ENCODE measurements at places on chromosomes 5 and 9.
A peak's percentile ranks its signal among the peaks of the same experiment; 100 is the strongest.

DNA sequence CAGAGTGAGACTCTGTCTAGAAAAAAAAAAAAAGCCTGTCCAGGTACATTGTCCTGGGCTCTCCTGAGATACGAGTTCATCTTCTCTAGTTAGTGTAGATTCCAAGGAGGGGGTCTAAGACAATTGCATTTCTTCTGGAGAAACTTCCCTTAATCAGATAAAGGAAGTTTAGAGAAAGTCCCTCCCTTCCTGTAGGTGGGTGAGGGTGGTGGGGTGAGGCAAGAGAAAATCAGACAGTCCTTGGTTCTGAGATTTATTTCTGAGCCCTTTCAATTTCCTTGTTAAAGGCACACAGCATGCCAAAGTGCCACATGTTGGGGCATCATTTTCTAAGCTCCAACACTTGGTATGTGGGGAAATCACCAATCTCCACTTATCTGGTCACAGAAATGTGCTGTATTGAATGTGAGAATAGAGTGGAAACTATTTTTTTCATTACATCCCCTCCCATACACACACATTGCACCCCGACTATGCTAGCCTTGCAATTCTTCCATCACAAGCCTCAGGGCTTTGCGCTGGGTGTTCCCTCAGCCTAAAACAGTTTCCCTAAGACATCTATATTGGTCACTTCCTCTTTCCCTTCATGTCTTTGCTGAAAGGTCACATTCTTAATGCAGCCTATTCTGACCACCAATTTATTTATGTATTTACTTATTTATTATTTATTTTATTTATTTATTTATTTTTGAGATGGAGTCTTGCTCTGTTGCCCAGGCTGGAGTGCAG lies 5.1 kb upstream of the TUT7 start:
- DNase-seq: no peak

DNA sequence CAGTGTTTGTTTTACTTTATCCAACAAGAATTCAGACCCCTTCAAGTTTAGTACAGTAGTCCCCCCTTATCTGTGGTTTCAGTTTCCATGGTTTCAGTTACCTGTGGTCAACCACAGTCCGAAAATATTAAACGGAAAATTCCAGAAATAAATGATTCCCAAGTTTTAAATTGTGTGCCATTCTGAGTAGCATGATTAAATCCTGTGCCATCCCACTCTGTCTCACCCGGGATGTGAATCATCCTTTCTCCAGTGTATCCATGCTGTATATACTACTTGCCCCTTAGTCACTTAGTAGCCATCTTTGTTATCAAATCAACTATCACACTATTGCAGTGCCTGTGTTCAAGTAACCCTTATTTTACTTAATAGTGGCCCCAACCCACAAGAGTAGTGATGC lies 153.8 kb upstream of the RASA1 start:
- no peak for DNase-seq

DNA sequence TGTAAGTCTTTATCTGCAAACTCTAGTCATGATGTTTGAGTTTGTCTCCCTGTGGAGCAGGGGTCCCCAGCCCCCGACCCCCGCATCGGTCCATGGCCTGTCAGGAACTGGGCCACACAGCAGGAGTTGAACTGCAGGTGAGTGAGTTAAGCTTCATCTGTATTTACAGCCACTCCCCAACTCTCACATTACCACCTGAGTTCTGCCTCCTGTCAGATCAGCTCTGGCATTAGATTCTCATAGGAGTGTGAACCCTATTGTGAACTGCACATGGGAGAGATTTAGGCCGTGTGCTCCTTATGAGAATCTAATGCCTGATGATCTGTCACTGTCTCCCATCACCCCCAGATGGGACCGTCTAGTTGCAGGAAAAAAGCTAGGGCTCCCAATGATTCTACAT lies 7.0 kb downstream of the C9orf85 start:
- no peak for DNase-seq

- no peak for DNase-seq
Measured at GRCh38 chr9:80797831-80798688, 891.3 kb downstream of the TLE1 start.

GRCh38 chr5:134547066-134547465 lies 21.6 kb downstream of the JADE2 start:
- DNase-seq: no peak

DNA sequence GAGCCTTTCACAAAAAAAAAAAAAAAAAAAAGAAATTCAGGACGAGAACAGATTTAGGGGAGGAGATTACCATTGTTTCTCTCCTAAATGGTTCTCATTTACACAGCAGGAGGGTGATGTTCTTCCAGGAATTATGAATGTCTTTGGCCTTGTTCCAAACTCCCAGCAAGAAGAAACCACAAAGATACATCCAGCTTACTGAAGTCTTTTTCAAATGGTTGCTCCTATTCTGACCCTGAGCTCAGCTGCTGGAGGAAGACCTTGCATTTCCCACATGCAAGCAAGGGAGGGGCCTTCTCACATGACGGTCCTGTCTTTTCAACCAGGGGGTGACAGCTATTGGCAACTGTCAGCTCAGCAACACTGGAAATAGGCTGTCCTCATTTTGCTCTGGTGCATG lies 203.0 kb upstream of the VLDLR start:
- no peak for DNase-seq

GRCh38 chr5:6556089-6556801 lies 76.6 kb downstream of the NSUN2 start:
- DNase-seq: no peak

GRCh38 chr9:108643731-108644510 lies 211.9 kb downstream of the ACTL7B start:
- no peak for DNase-seq

GRCh38 chr5:1930880-1931603 lies 48.3 kb upstream of the IRX4 start:
- no peak for DNase-seq

DNA sequence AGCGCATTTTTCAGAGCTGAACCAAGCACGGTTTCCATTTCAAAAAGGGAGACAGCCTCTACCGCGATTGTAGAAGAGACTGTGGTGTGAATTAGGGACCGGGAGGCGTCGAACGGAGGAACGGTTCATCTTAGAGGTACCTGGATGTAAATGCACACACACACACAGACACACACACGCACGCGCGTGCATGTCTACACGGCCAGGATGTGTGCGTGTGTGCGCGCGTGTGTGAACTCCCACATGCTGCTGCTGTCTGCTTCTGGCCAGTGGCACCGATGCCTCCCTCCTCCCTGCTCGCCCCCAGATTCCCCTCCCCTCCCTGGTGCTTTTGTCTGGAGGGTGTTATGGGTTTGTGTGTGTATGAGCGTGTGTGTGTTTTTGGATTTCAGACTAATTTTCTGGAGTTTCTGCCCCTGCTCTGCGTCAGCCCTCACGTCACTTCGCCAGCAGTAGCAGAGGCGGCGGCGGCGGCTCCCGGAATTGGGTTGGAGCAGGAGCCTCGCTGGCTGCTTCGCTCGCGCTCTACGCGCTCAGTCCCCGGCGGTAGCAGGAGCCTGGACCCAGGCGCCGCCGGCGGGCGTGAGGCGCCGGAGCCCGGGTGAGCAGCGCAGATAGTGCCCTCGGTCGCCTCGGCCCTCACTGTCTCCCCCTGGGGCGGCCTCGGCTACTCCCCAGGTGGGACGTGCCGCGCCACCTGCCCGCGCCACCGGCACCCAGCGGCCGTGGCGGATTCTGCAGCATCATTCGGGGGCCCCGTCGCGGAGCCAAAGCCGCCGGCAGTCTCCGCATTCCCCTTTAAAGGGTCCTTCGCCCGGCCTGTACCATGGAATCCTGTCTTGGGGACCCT lies at the start of gene NTRK2:
TSS of gene NTRK2 (plus strand) at position 442 of the 850 bp plus-strand sequence. CDS start 1,020 bp downstream, outside the sequence.
- no peak for DNase-seq

DNA sequence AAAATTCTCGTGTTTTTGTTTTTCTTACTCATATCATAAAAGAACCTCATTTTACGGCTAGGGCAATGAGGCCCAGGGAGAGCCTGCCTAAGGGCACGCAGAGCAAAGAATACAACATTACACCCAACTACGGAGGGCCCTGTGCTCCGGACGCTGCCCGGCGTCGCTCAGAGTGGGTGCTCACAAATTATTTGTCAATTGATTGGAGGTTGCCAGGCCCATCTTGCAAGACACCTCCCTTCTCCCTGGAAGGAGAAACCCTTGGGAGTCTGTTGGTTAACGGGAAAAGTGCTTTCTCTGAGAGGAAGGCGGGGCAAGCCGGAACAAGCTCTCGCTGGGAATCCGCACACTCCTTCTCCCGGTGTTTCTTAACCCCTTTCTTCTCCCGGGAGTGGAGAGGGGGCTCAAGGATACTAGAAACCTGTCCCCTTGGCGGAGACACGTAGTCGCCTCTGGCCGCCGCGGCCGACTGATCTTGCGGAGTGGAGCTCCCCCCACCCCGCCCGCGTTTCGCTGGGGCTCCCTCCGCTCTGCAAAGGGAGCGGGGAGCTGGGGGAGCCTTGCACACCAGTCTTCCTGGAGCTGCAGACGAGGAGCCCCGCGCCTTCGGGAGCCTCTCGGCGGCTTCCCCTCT lies 599.3 kb upstream of the SGCD start:
- no peak for DNase-seq

DNA sequence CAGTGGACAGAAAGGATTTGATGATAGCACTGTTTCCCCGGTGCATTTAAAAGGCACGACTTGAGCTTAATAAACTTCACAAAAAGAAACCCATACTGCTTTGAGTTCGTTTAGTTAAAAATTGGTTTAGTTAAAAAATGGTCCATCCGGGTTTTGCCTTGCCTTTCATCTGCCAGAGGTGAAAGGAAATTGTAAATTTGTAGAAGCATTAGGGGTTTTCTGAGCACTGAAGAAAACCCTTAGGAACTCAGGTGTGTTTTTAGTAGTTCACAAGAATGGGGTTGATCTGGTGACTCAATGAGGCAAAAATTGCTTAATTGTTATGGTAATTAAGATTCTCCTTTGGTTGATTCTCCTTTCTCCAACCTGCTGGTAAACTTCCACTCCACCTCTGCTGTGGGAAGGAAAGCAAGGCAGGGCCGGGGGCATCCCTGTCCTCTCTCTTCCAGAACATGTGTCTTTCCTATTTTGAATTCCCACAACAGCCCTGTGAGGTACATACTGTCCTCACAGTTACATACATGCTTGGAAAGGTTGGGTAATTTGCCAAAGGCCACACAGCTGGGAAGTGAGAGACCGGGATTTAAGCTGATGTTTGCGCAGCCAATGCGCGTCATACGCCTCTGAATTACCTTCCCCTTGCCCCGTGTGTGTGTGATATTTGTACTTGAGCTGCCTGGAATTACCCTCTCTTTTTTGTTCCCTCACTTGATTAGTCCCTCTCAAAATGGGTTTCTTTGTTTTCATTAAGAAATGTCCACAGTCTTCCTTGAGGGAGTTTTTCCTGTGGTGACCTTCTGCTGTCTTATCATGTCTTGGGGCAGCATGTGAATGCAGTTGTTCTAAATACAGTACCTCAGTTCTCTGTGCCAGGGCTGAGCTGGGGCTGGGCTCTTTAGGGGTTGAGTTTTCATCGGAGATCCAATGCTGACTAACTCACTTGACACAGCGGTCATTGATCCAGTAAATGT lies 94.4 kb downstream of the ARHGAP26 start:
- no peak for DNase-seq

- DNase-seq: peak; percentile 98
Measured at GRCh38 chr5:57173319-57174127, at the start of gene GPBP1. Gene GPBP1, plus strand, starts transcription at chr5:57174059. Its CDS starts 40,072 bp downstream, at chr5:57214131.

DNA sequence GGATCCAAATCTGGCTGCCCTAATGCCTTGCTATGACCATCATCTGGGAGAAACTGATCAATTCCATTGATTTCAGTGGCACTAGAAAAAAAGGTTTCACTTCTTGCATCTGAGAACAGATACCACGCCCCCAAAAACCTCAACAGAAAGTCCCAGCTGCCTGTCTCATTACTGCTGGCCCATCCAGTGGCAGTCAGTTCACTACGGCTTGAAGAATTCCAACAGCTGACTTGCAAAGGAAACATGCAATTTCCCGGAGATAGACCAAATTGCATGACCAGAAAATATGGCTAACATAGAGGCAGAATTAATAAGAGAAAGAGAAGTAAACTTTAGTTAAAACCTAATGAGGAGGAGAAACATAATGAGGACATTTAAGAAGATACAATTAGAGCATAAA lies 48.6 kb downstream of the UGCG start:
- DNase-seq: peak; percentile 8

DNA sequence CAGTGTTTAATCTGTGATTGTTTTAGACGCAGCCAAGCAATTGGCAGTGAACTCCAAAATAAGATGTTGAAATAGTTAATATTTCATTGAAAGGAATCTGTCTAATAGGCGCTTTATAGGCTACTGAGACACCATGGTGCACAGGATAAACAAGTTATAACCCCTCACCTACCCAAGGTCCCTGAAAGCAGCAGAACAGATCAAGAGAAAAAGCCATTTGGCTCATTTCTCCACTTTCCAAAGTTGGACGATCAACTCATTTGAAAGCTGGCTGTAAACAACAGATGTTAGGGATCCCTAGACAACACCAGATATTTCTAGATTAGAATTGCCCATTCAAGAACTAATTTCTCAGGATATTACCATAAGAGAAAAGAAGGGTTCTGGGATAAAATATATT lies 4.9 kb downstream of the PUM3 start:
- no peak for DNase-seq

- no peak for DNase-seq
Measured at GRCh38 chr5:125289606-125290005, 543.2 kb upstream of the ZNF608 start.

- DNase-seq: no peak
Measured at GRCh38 chr5:54736003-54736797, 218.6 kb downstream of the SNX18 start.

GRCh38 chr9:114938687-114939575 lies 8.5 kb upstream of the TNFSF8 start:
- DNase-seq: no peak

- DNase-seq: no peak
Measured at GRCh38 chr9:138074516-138074915, 196.9 kb downstream of the CACNA1B start.

GRCh38 chr5:112106878-112107277 lies 312.2 kb downstream of the EPB41L4A start:
- DNase-seq: no peak

GRCh38 chr5:74576941-74577456 lies 63.5 kb downstream of the ENC1 start:
- DNase-seq: no peak

DNA sequence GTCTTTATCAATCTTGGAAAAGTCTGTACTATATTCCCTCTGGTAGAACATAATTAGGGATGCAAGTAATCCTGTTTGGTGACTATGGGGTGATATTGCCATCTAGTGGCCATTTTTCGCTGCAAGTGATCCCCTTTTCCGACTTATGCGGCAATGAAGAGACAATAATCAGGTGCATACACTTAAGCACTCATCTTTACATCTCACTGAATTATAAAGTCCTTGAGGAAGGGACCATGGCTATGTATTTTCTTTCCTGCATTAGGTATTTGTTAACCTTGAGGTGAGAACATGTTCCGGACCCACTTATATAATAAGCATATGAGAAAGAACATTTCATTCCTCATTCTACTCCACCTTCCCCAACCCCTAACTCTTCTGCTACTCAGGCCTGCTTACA lies 19.6 kb upstream of the LIX1 start:
- peak; percentile 35 for DNase-seq

- no peak for DNase-seq
Measured at GRCh38 chr9:80231318-80232236, 659.8 kb downstream of the TLE4 start.

DNA sequence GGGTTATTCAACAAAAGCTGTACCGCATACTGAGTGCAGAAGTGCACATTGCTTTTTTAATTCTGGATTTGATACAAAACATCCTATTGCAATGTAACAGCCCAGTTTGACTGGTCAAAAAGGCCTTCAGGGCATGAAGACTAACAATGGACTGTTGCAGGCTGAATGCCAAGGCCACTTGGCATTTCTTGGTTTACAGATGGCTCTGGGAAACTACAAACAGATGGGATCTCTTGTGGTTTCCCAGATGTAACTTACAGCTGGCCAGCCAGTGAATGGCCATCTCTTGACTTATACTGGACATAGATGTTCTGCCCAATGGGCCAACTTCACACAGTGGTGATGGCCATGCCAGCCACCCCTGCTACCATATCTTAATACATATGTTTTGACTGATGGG lies 36.8 kb downstream of the UGT3A2 start:
- DNase-seq: no peak

Measured in CD4-positive, alpha-beta T cell treated with Interleukin-1 beta for 1 hour (primary cell).